ENCODE measurements at places on chromosomes 6 and 20.
A peak's percentile ranks its signal among the peaks of the same experiment; 100 is the strongest.

DNA sequence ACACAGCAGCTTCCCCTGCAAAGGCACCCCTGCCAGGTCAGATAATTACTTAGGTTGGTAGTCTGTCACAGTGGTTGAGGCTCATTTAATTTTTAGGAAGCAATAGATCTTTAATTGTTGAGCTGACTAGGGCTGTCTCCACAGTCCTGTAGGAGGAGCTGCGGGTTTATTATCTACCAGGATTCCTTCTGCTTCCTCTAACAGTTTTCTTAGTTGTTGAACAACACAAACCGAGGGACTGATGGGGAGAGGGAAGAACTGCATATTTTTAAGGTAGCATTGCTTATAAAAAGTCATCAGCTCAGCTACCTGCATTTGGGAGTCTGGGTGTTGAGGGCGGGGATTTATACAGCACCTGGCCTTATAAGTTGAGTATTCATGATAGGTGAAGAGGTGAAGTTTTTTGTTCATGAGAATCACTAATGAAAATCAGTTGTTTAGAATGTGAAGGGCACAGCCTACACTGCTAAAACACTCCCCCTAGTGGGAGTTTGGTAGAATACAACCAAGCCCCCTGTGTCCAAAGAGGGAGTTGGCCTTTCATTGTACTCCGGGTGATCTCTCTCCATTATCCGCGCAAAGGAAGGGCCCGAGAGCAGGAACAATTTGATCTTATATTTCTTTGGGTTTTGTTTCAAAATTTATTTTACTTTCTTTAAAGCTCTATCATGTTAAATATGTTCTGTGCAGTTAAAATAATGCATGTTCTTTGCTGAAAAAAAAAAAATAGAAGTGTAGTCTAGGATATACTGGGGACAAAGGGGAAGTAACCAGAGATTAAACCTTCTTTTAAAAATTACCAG is 69.6 kb downstream of the SSR1 start:
- peak; percentile 47 for DNase-seq

- DNase-seq: no peak
Observed at GRCh38 chr6:62075869-62076268, 210.2 kb downstream of the KHDRBS2 start.

GRCh38 chr6:143675946-143676345 is 1.8 kb upstream of the PHACTR2 start:
- no peak for DNase-seq

- DNase-seq: peak; percentile 90
Observed at GRCh38 chr20:35615667-35616464, at the start of gene SPAG4. Gene SPAG4 (plus strand): TSS chr20:35615829. CDS start chr20:35616004, 175 bp downstream.

GRCh38 chr6:17867880-17868279 is 119.6 kb downstream of the KIF13A start:
- DNase-seq: no peak

- DNase-seq: no peak
Observed at GRCh38 chr20:16434062-16434664, 139.1 kb downstream of the KIF16B start.

GRCh38 chr6:141682391-141682790 is 450.3 kb upstream of the GJE1 start:
- no peak for DNase-seq

DNA sequence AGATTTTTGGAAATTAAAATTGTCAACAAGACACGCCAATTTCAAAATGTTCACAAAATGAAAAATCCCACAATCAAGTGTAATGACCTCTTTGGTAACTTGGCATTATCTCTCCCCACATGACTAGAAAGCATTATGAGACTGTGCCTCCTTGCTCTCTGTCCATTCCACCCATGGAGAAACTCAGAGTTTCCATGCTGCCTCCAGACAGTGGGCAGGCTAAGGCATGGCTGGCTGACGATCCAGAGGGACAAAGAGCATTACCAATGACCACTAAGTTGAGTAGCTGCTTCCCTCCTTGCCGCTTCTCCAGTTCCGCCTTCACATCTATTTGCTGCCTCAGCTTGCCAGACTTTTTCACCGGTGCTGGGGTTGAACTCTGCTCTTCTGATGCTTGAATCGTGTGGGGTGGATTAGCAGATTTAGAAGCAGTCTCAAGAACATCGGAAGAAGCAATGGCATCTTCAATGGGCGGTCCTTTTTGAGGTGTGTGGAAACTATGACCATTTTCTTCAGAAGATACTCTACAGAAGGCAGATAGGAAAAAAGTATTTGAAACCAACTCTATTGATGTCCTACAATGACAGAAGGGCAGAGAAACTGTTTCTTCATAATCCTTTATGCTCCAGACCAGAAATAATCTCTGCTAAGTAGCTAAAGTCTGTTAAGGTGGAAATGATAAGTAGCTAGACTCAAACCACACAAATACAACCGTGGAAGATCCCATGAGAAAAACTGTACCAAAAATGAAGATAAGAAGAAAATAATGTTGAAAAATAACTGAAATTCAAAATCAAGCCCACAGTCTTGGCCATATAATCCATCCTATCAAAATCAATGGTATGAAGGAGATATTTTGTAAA is 47.5 kb upstream of the ALDH8A1 start:
- DNase-seq: no peak

GRCh38 chr6:161257793-161258457 is 15.9 kb downstream of the AGPAT4 start:
- no peak for DNase-seq

GRCh38 chr6:14732226-14732843 is 513.5 kb upstream of the JARID2 start:
- no peak for DNase-seq

DNA sequence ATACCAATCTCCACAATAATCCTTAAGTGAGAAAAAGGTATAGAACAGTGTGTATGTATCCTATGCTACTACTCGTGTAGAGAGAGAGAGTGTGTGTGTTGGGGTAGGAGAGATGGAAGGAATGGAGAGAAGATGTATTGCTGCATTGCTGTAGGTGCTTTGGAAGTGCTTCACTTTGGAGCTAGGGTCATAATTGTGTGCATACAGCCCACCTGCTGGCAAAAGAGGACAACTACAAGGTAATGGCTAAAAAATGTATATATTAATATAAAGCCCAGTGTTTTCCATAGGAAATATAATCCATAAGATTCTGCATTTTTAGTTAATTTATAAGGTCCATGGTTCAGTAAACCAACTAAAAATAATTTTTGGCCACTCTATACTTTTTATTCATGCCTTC is 36.1 kb downstream of the SERAC1 start:
- no peak for DNase-seq

- no peak for DNase-seq
Observed at GRCh38 chr20:38723848-38724625, at the start of gene SLC32A1. Gene SLC32A1 (plus strand): TSS chr20:38724486. CDS start chr20:38724725, 239 bp downstream.

DNA sequence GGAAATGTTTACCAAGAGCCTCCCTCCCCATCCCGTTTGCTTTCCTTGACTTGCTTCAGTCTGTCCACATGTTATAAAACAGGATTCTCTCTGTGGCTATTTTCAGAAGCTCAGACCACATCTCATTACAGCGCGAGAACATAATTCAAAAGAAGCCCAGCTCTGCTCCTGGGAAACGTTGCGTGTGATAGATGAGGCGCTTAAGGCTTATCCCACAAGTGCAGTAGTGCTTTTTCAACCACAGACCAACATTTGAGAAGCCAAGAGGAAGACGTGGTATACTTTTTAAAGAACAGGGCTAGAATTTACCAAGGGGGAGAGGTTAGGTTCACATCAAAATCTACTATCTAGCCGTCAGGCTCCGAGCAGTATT is 239.5 kb downstream of the SLC24A3 start:
- no peak for DNase-seq

- DNase-seq: peak; percentile 12
Observed at GRCh38 chr20:59258221-59258621, 42.2 kb upstream of the EDN3 start.

DNA sequence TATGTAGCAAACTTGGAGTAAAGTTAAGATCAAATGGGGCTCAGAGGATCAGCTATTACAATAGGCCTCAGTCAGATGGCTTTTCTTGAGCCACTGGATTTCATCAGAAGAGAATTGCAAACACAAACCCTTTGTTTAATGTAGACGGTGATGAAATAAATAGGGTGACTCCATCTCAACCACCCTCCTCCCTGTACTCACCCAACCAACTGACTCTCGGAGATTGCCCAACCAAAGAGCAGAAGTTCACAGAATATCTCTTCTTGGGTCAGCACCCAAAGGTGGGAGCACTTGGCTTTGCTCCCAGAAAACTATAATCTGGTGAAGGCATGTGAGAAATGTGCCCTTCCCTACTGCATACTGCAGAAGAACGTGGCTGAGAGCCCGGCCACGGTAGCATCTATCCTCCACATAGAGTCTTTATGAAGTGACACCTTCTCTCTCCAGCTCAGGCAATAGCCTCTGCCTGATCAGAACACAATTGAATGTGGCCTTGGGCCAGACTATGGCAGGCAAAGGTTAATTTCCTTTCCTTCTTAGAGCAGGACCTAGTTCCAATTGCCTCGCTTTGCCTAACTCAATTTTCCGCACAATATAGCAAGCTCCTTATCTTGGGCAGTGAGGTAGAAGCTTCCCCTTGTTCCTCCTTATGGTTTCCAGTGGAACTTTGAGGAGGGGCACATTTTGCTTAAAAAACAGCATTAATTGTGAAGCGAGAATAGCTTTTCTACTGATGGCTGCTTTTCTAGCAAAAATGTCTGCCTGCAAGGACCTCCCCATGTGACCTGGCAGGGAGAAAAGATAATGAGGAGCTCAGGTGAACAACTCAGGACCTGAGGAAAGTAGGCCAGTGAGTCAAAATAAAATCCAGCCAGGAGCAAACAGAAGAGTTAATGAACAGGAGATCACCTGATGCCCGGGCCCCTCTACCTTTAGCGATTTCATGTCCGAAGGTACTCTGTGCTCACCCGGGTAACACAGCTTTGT is 79.4 kb downstream of the GFOD1 start:
- DNase-seq: no peak

DNA sequence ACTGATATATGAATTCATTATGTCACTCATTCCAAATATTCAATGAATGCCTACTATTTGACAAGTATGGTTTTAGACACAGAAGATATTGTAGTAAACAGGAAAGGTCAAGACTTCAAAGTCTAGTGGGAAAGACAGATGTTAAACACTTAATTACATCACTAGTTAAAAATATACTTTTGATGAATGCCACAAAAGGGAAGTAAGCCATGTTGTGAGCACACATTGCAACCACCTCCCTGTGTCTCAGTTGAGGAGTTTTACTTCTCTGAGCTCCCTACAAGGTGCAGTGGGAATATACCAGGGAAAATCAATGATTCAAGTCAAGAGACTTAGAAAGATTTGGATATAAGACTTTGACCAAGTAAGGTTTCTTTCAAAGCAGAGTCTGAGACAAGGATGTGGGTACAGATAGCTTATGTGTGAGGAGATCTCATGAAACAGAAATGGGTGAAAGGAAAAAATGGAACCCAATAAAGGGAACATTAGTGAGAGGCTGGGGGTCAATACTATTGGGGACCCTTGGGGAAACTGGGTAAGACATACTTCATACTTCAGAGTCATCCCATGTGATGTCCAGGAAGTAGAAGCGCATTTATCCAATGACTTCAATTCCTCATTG is 503.7 kb downstream of the KIF16B start:
- no peak for DNase-seq

GRCh38 chr6:157770946-157771345 is 52.1 kb upstream of the SNX9 start:
- DNase-seq: no peak

- no peak for DNase-seq
Observed at GRCh38 chr6:105832313-105832761, 253.8 kb upstream of the PRDM1 start.

- DNase-seq: no peak
Observed at GRCh38 chr6:155080881-155081845, 86.0 kb downstream of the TIAM2 start.

DNA sequence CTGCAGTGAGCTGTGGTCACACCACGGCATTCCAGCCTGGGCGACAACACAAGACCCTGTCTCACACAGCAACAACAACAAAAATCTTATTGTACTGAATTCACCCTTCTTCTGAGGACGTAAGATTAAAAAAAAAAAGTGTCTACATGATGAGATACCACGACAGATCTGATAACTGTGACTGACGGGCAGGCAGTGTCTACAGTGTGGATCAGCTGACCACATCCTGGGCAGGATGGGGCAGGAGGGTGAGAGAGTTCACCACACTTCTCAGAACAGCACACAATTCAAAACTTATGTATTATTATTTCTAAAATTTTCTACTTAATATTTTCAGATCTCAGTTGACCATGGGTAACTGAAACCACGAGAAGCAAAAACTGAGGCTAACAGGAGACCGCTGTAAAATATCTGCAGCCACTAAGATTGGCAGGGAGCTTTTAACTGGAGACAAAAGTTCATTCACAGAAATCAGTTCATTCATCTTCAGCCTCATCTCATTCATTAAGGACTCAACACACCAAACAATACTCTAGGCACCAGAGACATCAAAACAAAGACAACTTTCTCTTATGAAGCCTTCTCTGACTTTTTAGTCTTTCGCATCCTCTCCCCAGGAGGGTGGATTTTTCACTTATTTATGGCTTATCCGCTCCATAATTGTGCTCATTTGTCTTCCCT is 15.7 kb upstream of the NHSL1 start:
- DNase-seq: no peak

GRCh38 chr6:137911675-137912191 is 44.7 kb downstream of the TNFAIP3 start:
- no peak for DNase-seq

DNA sequence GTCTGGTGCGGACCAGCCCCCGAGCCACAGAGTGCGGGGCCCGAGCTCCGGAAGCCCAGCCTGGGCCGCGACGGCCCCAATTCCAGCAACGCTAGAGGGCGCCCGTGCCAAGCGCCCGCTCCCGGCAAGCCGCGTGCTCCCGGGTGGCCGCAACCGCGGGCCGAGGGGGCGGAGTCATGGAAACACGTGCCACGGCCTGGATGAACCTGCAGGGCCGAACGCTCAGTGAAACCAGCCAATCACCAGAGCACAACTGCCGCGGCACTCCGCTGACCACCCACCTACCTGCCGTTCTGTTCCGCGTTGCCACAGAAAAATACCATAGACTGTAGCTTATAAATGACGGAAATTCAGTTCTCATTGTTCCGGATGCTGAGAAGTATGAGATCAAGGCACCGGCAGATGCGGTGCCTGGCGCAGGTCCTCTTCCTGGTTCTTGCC is 85.7 kb upstream of the FOXC1 start:
- DNase-seq: peak; percentile 50

GRCh38 chr6:108243836-108244235 is 17.0 kb downstream of the SNX3 start:
- no peak for DNase-seq

- DNase-seq: no peak
Observed at GRCh38 chr6:63868351-63868750, 232.7 kb downstream of the PHF3 start.

GRCh38 chr6:21912151-21912832 is 318.7 kb downstream of the SOX4 start:
- DNase-seq: no peak

DNA sequence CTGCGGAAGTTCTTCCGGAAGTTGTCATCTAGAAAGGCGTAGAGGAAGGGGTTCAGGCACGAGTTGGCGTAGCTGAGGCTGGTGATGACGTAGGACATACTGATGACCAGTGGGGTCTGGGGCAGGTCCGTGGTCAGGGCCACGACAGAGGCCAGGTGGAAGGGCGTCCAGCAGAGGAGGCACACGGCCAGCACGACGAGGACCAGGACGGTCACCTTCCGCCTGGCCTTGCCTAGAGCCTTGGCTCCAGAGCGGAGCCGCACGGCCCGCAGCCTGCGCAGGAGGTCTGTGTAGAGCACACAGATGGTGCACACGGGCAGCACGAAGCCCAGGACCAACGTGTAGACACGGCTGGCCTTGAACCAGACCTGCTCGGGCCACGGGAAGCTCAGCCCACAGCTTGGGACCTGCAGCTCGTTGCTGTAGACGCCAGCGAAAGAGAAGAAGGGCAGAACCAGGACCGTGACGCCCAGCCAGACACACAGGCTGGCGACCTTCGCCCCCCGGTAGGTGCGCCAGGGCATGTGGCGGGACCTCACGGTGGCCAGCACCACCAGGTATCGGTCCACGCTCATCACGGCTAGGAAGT is 1.4 kb downstream of the NPBWR2 start:
- no peak for DNase-seq

All from right lung (tissue), 10 donors.